ENCODE measurements at places on chromosomes 3 and 15.

DNA sequence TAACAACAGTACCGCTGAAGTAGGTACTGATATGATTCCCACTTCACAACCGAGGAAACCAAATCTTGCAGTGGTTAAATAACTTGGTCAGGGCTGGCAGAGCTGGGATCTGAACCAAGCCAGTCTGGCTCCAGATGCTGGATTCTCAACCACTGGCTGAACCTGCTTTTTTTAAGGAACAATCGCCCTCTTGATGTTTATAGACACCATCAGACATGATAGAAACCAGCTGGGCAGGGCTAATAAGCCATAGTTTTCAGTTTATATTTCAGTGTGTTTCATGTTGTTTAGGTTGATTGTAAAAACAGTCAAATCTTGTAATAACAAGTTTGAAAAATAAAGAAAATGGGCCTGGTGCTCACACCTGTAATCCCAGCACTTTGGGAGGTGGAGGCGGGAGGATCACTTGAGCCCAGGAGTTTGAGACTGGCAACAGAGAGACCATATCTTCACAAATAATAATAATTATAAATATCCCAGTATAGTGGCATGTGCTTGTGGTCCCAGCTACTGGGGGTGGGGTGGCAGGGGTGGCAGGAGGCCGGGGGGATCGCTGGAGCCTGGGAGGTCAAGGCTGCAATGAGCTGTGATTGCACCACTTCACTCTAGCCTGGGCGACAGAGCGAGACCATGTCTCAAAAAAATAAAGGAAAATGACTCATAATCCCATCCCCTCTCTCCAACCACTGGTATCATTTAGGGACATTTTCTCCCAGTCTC, 36.7 kb downstream of the XYLB start:
- no peak for DNase-seq

GRCh38 chr3:134163096-134163495, 87.6 kb downstream of the RYK start:
- DNase-seq = no peak

- peak; percentile 69 for DNase-seq
These were observed 1.2 kb downstream of the PHLDB2 start for GRCh38 chr3:111859974-111860859.

DNA sequence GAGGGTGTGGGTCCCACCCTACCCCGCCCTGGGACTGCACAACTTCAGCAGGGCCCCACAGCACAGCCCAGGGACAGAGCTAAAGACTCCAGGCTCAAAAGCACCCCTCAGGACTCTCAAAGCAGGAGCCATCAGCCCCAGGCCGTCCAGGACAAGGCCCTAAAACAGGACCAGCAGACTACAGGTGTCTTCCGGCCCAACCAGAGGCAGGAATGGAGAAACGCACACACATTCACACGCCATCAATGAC, 26.1 kb downstream of the ATRIP start:
- peak; percentile 24 for DNase-seq

DNA sequence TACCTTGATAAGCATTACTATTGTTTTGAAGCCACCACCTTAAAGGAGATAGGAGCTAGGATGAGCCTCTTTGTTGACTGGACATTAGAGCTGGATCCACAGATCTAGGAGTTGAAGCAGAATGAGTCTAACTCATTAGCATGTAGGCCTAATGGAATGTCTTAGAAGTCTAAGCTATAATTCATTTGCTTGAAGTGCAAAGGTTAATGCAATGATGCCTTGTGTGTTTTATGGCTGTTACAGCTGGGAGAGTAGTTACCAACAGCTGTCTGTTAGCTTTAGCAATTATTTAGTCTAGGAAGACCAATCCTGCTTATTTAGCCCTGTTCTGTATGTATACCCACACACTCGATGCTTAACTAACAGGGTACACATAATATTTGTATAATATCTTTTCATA, 419.3 kb downstream of the TUSC7 start:
- no peak for DNase-seq

DNA sequence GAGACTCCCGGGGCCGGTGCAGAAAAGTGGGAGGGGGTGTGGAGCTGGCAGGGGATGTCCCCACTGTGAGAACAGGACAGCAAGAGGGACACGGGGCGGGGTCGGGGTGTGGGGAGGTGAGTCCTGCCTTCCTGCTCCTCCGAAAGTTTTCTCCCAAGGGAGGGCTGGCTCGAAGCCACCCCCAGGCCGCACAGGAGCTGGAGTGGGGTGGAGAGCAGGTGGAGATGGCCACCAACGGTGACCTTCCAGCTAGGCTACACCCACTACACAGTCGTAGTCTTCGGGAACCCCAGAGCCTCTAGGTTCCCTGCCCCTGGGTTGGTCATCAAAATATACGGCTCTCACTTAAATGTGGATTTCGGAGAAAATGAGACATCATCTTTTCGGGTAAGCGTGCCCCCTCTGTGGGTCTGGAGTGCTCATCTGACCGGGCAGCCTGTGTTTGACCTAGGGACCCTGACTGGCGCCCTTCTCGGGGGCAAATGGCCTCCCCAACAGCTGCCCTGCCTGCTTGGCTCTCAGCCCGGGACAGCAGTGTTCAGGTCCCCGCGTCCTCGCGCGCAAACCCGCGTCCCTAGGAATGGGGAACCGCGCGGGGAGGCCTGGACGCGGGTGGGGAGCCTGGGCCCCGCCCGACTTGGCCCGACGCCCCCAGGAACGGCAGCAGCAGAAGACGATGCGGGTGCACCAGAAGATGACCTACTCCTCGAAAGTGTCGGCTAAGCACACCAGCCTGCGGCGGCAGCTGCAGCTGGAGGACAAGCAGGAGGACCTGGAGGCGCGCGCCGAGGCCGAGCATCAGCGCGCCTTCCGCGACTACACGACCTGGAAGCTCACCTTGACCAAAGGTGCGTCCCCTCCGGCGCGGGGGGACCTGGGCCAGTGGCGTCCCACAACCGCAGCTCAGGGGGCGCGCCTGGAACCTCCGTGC, 21.2 kb downstream of the CFAP100 start:
- no peak for DNase-seq

- no peak for DNase-seq
These were observed 22.2 kb upstream of the MAP3K13 start for GRCh38 chr3:185340751-185341150.

DNA sequence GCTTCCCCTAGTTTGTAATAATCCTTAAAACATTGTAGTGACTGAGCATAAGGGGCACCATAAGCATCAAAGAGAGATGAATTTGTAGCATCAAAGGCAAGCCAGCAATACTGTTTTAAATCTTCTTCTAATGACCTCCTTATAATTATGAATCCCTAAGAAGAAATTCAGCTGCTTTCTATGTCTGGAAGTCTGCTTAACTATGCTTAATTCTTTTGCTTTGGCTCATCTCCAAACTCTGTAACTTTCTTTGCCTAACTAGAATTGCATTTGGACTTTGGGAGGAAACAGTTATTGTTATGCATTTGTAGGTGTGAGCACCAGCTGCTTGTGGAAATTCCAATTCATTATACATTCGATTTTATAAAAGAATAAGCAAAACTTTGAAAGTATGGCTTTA, 117.7 kb upstream of the SPATA16 start:
- no peak for DNase-seq

GRCh38 chr3:111715911-111716523, 120.9 kb upstream of the ZBED2 start:
- DNase-seq = no peak

DNA sequence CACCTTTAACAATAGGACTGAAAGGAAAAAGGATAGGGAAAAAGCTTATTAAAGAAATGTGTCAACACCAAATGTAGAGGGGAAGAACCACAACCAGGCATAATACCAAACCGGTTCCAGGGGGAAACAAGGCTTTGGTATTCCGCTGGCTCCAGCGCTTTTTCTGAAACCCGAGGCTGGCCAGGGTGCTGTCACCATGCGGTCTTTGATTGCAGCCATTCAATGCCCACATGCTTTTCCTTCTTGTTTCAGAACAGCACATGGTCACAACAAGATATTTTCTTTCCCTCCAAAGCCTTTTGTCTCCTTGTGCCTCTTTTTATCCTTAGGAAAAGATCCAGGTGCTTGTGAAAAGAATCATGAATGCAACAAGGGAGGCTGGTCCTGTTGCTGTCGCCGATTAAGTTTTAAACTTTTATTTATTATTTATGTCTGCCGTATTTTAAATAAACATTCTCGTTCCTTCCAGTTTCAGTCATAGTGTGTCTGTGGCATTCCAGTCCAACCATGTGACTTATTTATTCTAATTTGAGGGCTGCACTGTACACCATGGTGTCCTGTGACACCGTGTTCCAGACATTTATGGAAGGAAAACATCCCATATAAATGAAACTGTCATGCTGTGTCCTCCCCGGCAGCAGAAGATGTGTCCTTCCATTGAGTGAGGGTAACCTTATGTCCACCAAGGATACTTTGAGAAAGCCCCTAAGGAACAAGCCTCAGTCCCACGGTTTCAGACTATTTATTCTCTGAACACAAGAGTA, 41.1 kb downstream of the CCK start:
- DNase-seq = no peak

GRCh38 chr3:59553076-59553475, 503.3 kb upstream of the CFAP20DC start:
- DNase-seq = no peak

DNA sequence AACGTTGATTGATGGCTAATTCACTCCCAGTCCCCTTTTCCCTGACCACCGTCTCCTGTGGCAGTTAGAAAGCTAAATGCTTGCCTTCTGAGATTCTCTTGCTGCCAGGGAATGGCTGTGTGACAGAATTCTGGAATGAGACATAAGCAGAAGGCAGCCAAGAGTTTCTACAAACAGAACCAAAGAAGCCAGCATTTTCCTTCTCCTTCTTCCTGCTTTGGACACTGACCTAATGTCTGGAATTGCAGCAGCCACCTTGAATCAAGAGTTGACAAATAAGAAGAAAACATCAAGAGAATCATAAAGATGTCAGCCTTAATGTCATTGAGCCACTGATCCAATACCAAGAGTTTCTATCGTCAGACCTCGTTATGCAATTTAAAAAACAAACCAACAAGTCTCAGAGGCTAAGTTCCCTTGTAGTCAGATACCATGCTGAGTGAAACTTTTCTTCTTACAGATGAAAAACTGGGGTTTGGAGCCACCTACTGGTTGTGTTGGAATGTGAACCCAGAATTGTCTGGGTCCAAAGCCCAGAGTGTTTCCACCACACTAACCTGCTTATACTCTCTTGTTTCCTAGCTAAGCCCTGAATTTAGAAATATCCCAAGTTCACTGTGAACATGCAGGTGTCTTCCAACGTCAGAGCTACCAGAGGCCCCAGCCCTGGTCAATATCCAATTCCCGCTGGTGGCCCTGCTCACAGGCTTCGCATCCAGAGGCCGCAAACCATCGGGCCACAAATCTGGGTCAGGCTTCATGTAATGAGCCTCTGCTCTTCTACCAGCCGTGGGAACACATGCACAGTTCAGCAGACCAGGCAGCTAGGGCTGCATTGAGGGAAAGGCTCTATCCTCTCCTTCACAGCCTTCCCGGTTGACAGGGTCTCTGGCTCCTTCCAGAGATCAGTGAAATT, 42.5 kb downstream of the MCF2L2 start:
- DNase-seq = peak; percentile 63

GRCh38 chr15:73821181-73821580, 52.2 kb upstream of the TBC1D21 start:
- DNase-seq = no peak

GRCh38 chr3:118781839-118782238, 252.8 kb downstream of the IGSF11 start:
- no peak for DNase-seq

GRCh38 chr3:128448491-128448890, 18.2 kb downstream of the DNAJB8 start:
- no peak for DNase-seq

DNA sequence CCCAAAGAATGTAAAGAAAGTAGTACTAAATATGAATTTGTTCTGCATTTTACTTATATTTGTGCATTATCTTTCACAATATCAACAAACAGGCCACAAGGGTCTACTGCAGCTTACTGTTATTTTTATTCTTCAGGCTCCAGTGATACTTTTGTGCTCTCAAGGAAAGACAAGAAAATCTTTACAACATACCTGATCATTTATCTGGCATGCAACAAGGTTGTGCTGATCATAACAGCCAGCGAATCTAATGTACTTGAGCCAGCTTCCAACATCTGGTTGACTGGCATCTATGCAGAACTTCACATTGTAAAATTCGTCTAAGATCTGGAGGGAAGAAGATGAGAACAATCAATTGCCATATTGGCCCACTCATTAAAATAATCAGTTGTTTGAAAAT, 520.0 kb downstream of the MECOM start:
- no peak for DNase-seq

DNA sequence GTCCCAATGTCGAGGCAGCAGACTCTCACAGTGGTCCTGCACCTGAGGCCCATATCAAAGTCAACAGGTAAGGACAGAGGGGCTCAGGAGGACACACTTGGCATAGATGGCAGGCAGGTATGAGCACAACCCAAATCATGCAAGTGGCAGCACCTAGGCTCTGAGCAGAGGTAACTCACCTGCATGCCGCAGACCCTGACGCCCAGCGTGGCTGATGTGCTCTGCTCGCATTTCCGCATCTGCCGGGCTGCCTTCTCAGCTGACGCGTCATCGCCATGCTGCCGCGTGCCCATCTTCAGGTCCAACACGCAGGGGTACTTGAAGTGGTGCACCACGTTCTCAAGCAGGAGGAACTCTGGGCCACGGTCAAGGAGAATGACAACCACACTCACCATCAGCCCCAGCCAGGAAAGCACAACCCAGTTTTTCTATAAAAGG, 4.2 kb upstream of the GMPPB start:
- no peak for DNase-seq

DNA sequence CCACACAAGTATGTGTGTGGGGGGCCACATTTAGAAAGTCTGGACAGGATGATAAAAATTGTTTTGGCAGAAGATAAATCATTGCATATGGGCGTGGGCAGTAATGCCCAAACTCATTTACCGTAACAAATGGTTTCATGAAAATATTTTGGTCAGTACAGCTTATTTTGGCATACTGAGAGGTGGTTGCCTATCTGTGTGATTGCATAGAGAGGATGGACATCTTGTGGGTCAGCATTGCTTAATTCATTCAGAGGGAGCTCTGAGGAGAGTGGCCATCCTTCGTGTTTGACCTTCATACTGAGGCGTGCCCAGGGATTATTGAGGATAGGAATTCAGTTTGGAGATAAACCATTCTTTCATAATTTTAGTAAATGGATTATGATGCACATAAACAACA, 162.5 kb downstream of the GAP43 start:
- no peak for DNase-seq

- DNase-seq = no peak
These were observed 57.7 kb downstream of the BFSP2 start for GRCh38 chr3:133457465-133458067.

DNA sequence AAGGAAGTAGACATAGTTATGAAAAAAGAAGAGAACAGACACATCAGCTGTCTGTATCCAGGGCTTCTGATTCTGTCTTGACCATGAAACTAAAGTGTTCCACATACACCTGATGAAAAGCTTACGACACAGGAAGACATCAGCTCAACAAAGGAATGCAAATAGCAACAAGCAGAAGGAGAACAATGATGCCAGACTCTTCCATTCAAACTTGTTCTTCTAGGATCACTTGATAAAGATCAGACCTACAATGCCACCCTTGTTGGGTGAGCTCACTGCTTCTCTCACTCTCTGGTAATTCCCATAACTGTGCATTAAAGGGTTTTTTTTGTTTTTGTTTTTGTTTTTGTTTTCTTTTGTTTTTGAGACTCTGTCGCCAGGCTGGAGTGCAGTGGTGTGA, 49.7 kb downstream of the GATM start:
- DNase-seq = no peak

- no peak for DNase-seq
These were observed 98.6 kb downstream of the OSBPL10 start for GRCh38 chr3:31882431-31882830.

- no peak for DNase-seq
These were observed 25.1 kb downstream of the OXSR1 start for GRCh38 chr3:38190481-38190881.

GRCh38 chr3:17006132-17006852, 121.5 kb downstream of the PLCL2 start:
- no peak for DNase-seq

GRCh38 chr15:42724276-42724675, 12.7 kb downstream of the CDAN1 start:
- DNase-seq = no peak
